ENCODE measurements at places on chromosomes 13 and 19.

DNA sequence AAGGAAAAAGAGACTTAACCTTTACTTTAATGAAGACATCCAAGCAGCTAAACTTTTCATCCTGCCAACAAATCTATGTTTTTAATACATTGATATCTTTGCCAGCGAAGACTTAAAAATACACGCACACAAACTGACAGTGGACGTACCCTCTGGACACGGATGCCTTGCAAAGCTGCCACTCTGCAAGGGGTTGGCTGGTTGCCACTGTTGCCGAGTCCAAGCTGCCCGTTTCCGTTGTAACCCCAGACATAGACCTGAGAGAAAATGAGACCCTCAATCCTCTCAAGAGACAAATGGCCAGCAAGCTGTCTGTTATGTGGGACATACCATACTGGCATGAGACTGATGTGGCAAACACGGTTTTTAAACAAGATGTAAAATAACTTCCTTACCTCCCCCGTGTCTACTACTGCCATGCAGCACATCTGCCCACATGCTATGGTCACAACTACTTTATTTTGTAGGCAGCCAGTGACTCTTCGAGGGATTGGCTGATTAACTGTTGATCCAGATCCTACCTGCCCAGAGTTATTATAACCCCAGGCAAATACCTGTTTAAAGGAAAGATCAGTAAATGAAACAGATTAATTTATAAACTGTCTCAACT, 21.2 kb downstream of the RCBTB2 start:
- DNase-seq = no peak

DNA sequence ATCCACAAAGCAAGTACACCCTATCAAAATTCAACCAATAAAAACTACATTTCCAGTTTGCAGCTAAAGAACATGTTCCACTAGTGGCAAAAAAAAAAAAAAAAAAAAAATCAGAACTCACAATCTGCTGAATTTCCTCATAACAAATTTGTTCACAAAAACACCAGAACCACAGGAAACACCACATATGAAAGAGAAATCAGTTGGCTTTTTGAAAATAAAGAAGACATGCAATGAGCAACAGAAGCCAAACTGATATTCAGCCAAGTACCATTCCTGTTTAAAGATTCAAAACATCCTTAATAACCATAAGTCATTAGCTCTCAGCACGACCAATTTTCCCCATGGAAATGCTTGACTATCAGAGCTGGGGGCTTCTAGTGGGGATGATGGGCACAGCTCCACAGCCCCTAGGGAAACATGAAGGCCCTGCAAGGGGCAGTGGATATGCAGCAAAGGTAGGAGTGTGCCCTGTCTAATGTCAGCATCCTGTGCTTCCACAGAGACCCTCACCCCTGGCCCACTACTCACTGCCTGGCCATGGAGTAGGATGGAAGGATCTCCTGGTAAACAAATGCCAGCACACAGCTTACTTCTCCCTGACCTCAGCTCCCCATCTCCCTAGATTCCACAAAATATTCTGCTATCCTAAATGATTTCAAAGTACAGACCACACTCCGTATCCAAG, 74.0 kb upstream of the DOCK9 start:
- no peak for DNase-seq

GRCh38 chr19:54533476-54533875, 30.8 kb downstream of the LAIR2 start:
- DNase-seq = no peak

GRCh38 chr13:113936166-113936965, 37.5 kb downstream of the C13orf46 start:
- DNase-seq = no peak

DNA sequence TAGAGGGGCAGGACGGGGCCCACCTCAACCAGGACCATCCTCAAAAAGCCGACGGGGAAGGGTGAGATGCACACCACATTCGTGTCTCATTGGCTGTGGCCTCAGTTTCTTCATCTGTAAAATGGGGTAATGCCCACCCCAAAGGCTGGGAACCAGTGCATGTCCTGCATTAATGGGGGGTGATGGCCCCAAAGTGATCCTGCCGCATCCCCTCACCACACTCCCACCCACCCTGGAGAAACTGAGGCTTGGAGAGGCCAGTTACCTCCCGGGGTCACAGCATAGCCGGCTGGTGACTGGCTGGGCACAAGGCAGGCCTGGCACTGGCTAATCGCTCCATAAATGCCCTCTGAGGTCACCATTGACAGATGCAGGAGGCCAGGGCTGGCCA, 640 bp upstream of the MIDN start:
- DNase-seq = no peak

- DNase-seq = no peak
Measured at GRCh38 chr13:99425485-99426341, 75.6 kb upstream of the TM9SF2 start.

GRCh38 chr13:103883698-103884097, 817.5 kb upstream of the SLC10A2 start:
- DNase-seq = peak; percentile 56

GRCh38 chr19:3145909-3146676, 10.3 kb downstream of the GNA15 start:
- DNase-seq = no peak

GRCh38 chr13:44516771-44517170, 59.4 kb downstream of the TSC22D1 start:
- no peak for DNase-seq

- peak; percentile 30 for DNase-seq
Measured at GRCh38 chr13:40981361-40981760, 37.8 kb downstream of the ELF1 start.

DNA sequence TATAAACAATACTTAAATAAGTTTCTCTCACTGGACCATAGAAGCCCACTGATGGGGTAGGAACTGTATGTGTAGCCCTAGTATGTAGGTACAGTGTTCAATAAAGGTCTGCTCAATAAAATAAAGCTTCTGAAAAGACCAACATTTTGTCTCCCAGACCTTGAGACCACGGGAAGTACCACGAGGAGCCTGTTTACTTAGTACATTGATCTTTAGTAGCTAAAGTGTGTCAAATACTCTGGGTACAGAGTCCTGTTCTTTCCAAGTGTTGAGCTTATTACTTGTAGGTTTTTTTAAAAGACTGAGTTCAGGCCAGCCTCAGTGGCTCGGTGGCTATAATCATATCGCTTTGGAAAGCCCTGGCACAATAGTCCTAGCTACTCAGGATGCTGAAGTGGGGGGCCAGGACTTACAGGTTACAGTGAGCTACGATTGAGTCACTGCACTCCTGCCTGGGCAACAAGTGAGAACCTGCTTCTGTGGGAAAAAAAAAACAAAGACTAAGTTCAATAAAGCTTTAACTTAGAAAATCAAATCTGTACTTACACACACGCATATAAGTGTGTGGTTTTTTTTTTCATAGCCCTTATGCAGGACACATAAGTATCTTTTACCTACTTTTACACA, 3.4 kb downstream of the MTRF1 start:
- DNase-seq = no peak

- DNase-seq = no peak
Measured at GRCh38 chr19:50290011-50290410, 39.2 kb downstream of the KCNC3 start.

DNA sequence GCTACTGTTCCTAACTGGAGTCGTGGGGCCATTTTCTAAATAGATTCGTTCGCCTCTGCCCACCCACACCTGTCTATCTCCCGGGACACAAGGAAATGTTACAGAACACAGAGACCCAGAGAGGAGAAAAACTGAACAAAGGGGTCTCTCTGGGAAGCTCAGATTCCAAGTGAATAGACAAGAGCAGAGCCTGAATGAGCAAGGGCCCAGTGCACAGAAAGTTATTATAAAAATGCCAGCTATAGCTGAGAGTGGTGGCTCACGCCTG, 27.2 kb upstream of the FEM1A start:
- no peak for DNase-seq
